EL (cell line): ENCODE measurements at places on chromosomes 16 and 17.

DNA sequence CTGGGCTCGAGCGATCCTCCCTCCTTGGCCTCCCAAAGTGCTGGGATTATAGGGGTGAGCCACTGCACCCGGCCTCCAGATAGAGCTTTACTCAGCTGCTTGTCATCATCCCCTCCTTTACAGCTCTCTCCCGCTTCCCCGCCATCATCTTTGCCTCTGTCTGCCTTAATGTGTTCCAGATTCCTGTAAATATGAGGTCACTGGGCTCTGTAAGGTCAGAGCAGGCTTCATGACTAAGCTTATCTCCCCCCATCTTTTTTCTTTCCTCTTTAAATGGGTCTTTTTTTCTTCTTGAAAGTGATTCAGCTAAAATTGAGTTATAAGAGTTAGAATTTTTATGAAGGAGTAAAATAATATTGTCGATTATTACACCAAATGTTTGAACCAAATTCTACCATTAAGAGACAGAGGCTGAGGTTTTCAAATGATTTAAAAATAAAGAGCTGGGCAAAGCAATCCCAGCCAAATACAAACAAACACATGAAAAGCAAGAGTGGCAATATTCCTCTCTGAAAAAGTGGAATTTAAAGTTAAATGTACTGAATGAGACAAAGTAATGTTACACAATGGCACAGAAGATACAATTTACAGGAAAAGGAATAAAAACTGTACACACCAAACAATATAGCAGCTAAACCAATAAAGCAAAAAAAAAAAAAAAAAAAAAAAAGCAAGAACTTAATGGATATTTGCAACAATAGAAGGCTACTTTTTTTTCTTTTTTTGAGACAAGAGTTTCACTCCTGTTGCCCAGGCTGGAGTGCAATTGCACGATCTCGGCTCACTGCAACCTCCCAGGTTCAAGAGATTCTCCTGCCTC lies 62.1 kb downstream of the CRISPLD2 start:
- peak; percentile 96 for DNase-seq

- no peak for DNase-seq
These were observed 73.8 kb downstream of the SDR42E1 start for GRCh38 chr16:81937305-81938038.

GRCh38 chr16:59878999-59879398 lies 1144.9 kb upstream of the GOT2 start:
- DNase-seq, result peak; percentile 35

DNA sequence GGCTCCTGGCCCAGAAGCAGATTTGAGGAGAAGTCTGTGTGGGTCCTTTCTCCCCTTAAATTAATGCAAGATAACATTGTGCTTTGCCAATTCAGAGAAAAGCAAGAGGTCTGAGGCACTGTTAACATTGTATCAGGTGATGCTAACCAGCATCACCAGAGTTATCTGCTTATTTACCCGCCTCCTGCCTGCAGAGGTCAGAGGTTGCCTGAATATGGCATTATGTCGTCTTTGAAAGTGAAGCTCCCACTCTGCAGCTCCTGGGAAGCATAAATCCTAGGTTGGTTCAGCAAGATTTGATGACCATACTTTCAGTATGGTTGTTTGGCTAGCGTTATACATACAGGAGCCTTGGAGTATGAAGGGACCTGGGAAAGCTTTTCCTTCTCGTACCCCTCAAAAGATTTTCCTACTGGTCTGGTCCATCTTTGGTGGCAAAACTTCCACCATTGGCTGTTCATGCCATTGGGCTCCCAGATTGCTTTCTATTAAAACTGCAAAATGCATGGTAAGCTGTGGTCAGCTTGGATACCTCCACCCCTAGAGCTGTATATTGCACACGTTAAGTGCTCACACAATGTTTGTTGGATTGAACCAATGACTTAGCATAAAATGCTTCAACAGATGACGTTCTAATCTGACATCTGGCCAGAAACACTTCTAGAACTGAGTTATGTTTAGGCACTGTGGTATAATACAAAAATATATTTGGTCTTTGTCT lies 24.1 kb downstream of the CHD9 start:
- DNase-seq, result no peak

DNA sequence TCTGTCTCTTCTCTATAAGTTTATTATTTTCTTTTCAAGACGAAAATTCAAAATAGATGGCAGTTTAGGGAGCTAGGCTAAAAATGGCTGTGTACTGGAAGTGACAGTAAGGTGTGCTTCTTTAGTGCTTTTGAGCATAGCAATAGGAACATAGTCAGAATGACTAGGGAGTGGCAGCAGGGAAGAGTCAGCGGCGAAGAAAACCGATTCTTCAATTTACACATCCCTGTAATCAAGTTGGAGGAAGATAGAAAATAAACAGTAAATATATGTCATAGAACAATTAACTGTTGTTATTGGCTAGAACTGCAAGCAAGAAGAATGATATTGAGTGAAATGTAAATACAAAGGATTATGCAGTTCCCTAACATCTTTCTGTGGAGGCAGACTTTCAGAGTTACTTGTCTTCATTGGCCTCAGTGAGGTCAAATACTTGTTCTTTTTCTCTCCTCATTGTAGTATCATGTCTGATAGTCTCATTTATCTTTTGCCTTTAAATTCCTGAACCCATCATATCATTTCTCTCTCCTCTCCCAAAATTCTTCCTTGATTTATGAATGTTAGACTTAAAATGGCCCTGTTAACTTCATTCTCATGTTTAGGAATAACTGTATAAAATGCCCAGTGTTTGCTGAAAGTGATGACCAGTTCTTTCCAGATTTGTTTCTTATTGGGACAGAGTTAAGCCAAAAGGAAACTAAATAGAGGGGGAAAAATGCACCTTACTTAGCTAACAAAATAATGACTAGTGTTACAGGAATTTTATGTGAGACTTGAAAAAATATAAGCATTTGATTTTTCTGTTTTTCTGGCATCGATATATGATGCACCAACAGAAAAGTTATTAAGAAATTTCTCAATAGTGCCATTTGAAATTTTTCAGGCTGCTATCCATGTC lies 211.4 kb downstream of the BCAS3 start:
- DNase-seq, result no peak

- peak; percentile 40 for DNase-seq
These were observed 9.7 kb upstream of the ZC3H7A start for GRCh38 chr16:11806721-11807120.

DNA sequence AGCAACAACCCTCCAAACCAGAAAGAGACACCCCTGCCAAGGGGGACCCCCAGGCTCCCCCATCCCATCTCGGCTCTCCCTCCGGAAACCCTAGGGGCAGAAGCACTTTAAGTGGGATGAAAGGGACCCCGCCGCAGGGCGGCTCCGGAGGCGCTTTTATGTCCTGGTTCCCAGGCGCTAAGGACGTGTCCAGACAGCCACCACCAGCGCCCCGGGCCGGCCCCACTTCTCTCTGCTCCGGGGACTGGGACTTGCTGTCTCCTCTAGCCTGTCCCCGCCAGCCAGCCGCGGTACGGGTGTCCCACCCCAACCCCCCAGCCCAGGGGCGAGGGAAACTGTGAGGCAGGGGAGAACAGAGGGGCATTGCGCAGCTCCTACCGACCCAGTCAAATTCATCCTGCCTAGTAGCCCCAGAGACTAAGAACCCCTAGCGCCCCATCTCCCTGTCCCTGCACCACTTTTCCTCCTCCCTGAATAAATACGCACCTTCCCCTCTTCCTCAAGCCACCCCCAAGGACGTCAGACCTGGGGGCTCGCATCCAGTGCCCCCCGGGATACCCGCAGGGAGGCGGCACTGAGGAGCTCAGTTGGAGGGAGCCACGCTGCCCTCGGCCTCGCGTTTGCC lies 4.1 kb downstream of the SP6 start:
- no peak for DNase-seq
